ENCODE measurements at places on chromosomes 7 and 10.

DNA sequence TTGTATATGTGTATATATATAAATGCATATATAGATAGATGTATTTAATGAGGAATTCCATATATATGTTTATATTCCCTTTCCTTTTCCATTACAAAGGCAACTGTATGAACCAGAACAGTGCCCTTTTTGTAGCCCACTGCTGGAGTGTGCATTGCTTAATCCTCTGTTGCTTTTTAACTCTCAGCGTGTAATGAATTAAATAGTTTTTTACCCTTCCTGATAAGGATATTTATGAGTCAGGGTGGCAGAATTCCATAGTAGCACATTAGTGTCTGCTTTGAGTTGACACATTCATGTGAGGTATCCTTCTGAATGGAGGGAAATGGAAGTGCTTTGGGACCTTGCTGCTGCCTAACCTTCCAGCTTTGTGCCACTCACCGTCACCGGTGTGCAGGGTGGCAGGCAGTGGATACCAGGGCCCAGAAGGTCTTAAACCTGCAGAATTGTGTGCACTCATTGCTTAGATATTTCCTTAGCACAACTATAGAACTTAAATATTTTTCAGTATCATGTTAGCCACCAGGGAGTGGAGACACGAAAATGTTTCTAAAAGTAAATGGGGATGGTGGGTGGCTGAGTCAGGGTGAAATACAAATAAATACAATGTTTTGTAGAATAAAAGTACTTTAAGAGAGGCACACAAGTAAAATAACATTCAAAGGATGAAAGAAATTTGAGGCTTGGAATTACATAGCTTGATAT is 117.9 kb downstream of the SND1 start:
- no peak for DNase-seq

DNA sequence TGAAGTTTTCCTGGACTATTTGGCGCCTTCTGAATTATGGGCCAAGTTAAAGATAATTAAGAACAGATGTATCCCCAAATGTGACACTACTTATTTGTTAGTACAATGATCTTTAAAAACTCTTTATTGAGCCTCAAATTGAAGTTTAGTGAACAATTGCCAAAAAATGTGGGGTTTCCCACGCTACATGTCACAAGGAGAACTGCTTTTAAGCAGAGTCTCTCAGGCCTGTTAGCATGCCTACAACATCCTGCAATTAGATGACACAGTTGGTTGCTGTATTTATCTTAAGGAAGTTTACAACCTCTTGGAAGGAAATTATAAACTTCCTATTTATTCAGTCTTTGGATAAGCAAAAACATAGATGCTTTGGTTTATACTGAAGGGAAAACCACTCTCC is 733.0 kb downstream of the TNS3 start:
- no peak for DNase-seq

GRCh38 chr10:4266416-4267085 is 481.5 kb upstream of the KLF6 start:
- no peak for DNase-seq

DNA sequence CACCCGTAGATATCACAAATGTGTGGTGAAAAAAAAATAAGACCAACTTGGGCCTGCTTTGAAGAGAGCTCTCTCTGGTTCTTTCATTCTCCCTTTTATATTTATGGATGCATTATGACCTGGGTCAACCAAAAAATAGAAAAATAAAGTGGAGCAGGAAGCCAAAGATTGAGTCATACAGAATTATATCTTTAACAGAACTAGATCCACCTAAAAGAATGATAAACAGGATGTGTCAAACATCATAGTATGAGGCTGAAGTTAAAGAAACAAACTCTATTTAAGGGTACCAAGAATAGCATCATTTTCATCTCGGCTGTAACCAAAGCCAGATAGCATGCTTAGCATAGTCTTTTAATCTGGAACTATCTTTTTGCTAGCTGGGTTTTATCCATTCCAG is 28.8 kb upstream of the NMT2 start:
- DNase-seq = no peak

DNA sequence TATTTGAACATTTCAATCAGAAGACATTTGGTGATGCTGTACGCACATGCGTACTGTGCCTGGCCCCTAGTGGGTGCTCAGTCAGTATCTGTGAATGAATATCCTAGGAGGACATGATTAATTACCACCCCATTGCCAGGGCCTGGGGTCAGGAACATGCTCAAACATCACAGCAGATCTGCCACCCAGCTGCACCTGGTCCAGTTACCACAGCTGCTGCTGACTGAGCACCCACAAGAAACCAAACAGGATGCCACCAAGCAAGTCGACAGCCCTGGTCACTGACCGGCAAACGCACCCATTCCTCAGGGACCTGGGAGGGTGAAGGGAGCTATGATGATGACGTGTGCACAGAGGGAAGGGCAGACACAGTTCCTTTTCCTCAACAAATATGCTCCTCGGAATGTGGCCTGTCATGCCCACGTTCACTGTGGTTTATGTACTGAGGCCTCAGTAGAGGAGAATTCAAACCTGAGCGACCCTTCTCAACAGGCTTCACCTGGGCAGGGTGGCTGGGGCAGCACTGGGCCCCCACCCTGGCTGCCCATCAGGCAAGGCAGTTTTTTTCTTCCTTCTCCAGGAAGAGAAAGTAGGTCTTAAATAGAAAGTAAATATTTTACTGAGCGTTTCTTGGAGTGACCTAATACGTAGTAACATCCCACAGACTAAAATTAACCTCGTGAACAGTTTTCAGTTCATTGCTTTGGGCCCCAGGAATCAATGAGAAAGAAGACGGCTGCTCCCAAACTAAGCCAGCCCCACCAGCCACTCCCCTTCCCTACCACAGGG is 13.4 kb downstream of the CTBP2 start:
- no peak for DNase-seq

DNA sequence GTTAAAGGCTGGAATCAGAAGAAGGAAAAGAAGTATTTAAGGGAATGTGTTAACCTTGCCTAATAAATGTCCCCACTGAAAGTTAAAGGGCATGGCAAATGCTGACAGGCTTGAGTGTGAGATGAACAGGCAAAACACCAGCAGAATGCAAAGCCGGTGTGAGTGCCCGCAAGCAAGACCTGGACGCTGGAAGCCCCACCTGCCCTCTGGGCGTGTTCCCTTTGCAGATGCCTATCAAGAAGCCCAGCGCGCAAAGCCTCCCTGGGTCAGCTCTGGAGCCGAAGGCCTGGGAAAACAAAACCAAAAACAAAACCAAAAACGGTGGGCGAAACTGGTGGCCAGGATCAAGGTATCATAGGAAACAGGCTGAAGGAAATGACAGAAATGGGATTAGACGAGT is 200.3 kb downstream of the SFMBT2 start:
- DNase-seq = no peak

DNA sequence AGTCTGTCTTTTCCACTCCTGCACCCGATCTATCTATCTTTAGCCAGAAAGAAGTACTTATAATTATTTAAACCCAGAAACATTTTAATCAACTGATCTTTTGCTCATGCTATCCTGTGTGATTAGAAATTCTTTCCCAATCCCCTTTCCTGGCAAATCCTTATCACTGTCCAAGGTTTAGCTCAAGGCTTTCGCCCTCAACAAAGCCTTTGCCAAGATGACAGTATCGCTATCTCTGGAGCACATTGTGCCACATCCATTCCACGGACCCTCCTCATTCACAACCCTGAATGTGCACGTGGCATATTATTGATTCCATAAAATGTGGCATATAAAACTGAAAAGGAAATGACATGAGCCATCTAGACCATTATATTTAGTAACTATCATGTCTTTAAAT is 71.3 kb downstream of the PTN start:
- no peak for DNase-seq

- DNase-seq = no peak
These were observed 84.9 kb upstream of the INHBA start for GRCh38 chr7:41787651-41788350.

DNA sequence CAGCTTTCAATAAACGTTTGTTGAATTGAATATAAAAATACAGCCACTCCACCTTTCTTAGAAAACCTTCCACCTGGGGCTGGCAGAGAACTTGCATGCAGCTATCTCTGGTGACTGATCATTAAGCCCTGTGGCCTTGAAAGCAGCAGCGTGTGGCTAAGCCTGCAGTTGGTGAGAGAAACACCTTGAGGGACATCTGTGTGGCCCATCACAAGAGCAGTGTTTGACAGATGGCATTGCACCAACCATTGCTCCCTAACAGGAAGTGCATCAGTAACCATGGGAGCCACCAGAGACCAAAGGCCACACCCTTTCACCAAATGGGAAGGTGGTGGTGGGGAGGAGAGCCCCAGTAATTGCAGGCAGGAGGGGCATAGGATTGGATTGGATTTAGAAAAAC is 22.4 kb downstream of the RHOBTB1 start:
- DNase-seq = no peak

DNA sequence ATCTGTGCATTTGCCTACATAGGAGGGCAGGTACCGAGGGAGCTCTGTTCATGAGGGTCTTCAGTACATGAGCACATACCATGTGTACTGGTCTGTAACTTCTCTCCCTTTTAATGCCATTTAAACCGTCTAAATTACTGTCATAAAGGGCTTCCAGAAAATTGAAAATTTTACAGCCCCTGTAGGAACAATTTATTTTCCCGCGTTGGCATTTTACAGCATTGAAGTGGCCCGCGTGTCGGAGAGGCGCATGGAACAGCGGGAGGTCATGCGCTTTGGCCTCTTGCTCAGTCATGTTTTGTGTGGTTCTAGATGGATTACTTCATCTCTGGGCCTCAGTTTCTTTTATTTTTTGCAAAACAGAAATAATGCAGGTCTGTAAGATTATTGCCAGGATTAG is 9.8 kb downstream of the WIPI2 start:
- DNase-seq = no peak

DNA sequence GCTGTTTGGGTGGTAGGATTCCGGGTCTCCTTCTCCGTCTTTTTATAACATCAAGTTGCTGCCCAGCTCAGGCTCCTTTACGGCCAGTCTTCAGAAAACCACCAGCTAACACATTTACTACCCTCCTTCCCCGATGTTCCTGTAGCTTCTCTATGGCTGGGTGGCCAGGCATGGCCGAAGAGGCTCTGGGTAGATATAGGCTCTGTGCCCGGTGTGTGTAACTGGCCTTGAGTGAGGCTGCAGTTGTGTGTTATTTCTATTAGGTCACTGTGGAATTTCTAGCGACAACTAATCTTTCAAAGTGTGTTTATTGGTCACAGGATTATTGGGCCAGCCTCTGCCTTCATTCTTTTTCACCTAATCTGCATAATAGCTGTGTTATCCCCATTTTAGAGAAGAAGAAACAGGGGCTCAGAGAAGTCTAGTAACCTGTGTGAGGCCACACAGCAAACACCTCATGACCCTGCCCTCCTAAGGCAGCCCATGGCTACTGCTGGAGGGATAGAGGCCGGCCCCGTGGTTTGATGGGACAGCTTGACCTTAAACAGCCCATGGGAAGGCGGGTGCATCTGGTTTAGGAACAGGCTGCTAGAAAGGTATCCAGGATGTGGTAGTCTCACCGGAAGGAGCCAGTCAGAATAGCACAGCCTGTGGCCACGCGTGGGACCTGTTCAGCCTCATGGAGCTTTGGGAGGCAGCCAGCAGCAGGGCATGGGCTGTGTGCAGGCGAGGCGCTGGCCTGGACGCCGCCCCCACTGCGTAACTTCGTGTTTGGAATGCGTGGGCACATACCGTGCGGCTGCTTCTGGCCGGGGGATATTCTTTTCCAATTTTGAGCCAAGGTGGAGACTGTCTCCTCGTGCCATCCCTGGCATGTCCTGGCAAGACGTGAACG is 29.7 kb downstream of the HTRA1 start:
- DNase-seq = peak; percentile 67

DNA sequence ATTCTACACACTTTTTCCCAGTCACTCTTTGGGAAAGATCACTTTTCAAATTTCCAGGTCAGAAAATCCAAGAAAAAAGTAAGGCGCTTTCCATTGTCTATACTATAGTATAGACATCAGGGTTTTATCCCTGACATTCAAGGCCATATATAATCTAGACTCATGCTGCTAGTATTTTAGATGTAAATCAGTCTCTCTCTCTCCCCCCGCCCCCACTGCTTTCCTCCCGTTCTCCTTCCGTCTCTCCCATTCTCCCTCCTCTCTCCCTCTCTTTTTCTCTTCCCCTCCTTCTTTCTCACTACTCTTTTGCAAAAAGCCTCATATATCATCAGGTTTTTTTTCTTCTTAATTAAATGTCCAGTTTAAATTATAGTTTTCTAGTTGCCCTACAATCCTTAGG is 154.8 kb downstream of the PHF14 start:
- no peak for DNase-seq

DNA sequence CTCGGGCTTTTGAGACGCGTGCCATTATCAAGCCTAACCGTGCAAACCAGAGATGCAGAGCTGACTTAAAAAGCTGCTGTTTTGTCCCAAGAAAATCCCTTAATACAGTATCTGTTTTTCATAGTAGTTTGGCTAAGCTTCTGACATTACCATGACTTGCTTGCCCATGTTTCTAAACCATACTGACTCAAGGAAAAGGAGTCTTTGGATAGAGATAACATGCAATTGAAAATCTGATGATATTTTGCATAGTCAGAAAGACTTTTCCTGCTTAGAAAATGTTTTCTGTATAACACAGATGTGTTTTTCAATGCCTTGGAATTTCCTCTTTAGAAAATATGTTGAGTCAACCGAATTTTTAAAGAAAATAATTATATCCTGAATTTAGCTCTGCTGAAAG is 21.5 kb upstream of the AKR1E2 start:
- DNase-seq = no peak

All from thyroid gland (tissue), 4 donors.